ENCODE measurements at places on chromosomes 1 and 21.
A peak's percentile ranks its signal among the peaks of the same experiment; 100 is the strongest.

DNA sequence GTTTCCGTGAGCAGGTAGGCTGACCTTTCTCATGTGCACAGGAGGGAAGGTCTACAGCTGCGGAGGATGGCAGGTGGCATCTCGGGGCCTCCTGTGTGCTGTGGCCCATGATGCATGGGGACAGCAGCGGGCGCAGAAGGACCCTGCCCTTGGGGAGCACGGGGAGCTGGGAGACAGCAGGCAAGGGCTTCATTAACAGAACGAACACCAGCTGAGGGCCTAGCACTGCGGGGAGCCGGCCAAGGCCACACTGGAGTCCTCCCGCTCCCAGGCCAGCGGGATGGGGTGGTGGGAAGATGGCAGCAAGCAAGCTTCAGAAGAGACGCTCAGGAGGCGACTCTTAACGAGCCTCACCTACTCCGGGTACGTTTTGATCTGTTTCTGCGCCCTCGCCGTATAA lies 66.6 kb downstream of the SCCPDH start:
- DNase-seq = no peak

DNA sequence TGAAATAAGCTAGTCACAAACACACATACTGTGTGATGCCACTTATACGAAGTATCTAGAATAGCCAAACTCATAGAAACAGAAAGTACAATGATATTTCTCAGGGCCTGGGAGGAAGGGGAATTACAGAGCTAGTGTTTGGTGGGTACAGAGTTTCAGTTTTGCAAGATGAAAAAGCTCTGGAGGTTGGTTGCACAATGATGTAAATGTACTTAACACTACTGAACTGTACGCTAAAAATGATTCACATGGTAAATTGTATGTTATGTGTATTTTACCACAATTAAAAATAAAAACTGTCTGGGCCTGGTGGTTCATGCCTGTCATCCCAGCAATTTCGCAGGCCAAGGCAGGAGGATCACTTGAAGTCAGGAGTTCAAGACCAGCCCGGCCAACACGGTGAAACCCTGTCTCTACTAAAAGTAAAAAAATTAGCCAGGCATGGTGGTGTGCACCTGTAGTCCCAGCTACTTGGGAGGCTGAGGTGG lies 15.3 kb upstream of the FHAD1 start:
- DNase-seq = no peak

GRCh38 chr21:42747746-42748351 lies 94.4 kb downstream of the PDE9A start:
- no peak for DNase-seq

- peak; percentile 68 for DNase-seq
These were observed 2.0 kb upstream of the LIN28A start for GRCh38 chr1:26408604-26409003.

DNA sequence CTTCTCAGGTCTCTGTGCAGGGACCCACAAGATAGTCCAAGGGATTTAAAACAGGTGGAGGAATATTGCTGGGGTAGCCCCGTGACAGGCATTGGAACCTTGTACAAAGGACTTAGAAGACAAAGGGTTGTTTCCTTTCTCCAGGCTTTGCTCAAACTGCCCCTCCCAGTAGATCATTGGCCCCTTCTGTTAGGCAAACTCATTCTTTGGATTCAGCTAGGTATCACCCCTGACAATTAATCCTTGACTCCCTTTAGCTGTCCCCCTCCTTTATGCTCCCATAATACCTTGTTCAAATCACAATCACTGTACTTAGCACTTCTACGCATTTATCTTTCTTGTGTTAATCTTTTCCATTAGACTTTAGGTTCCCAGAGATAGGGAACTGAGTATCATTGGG lies 360.5 kb downstream of the KCNH1 start:
- DNase-seq = no peak

- DNase-seq = peak; percentile 28
These were observed 353.7 kb upstream of the ESRRG start for GRCh38 chr1:217076902-217077301.

DNA sequence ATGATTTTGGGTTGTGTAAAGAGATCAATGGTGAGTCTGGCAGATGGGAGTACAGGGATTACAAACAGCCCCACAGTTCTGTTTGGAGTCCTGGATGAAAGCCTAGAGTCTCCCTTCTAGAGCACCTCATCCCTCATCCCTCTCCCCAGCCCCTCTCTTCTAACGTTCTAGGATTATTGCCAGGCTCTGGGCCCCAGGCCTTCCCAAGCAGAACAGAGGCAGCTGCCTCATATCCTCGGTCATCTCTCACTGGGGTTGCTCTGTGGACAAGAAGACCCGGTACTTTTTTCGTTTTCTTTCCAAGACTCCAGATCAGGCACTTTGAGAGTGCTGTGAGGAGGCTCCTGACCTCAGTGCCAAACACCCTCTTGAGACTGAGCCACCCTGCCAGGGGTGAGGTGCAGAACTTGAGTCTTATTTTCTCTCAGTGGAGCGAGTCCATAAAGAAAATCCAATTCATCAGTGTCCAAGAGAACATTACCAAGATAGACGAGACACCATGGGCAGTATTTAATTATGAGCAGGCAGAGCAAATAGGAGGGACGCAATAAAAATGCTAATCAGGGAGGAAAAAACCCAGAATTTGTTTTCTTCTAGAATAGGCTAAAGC lies 17.1 kb upstream of the KCND3 start:
- DNase-seq = no peak

DNA sequence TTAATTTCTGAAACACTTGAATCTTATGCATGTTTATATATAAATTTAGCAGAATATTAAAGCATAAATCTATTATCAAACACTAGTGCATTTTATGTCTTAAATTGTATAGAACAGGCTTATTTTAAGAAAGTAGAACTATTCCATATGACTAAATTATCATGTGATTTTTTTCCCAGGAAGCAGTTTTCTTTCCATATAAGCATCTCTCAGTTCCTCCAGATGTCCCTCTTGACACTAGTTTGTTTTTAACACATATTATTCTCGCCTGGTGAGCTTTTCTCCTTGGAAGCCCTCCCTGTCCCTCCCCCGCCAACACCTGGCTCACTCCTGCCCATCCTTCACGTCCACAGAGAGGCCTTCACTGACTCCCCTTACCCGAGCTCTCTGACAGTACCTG lies 48.3 kb upstream of the BCAR3 start:
- DNase-seq = no peak

GRCh38 chr1:14598498-14599182 lies at the start of gene KAZN:
Gene KAZN (plus strand): TSS chr1:14598685.
- peak; percentile 55 for DNase-seq

- peak; percentile 26 for DNase-seq
These were observed 559.3 kb upstream of the USP24 start for GRCh38 chr1:55774446-55774845.

DNA sequence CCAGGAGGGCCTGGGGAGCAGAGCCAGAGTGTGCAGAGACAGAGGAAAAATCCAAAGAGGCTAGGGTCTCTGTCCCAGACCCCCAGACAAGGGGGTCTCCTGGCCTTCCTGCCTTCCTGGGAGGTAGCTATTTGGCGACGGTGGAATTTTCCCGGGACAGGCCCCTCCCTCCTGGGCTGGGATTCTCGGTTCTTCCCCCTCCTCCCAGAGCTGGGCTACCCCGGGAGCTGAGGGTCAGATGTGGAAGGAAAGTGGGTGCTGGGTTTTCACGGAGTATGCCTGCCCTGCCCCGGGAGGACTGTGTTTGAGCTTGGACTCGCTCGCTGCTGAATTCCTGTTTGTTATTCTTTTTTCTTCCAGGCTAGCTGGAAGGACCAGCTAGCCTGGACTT lies 759 bp downstream of the AMPD2 start:
- peak; percentile 77 for DNase-seq

DNA sequence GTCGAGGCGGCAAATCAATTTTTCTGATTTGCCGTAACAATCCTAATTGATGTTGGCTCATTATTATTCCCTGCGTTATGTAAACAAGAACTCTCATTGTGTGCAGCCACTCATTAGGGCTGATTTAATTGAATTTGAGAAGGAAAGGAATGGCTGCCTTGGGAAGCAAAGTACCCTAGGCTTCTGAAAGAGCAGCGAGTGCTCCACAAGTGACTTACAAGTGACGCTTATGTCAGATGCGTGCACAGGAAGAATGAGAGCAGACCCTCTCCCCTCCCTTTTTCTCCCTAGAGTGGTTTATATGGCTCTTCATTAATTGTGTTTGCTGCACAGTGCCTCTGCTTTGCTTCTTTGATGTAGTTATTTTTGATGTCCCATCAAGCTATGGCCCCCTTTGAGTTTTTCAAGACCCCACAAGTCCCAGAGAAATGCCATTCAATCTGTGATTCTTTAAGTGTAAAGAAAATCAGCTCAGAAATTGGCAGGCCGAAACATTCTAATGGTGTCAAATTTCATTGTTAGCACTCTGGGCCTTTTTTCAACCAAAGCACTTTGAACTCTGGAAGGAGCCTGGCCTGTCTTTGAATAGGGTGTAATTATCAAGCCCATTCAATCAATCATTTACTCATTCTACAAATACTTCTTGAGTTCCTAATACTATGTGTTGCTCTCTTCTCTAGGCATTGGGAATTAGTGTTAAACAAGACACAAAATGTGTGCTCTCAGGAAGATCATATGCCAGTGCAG lies 86.8 kb upstream of the VAV3 start:
- no peak for DNase-seq

DNA sequence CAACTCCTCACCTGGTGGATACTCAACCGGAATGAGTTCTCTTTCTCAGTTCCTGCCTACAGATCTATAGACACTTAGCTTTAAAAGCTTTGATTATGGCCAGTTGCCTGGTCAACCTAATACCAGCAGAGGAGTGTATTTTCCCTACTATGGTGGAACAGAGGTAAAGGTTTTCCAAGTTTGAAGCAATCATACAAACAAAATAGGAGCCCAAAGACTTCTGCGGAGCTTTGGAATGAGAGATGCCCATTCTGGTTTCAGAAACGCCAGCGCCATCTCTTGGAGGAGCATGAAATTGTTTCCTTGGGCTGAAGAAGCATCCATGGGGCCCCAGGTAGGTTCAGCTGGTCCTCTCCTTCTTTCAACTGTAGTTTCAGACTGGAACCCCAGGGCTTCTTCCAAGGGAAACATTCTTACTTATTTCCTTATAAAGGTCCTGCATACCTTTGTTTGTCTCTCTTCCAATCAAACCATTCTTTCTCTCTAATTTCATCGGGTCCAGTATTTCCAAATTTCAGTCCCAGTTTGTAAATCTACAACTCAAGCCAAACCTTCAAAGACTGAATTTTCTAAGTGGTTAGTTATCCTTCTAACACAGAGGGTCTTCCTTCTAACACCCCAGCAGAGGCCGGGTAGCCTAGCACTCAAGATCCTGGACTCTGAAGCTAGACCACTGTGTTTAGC lies 95.9 kb downstream of the KCNJ15 start:
- peak; percentile 81 for DNase-seq

DNA sequence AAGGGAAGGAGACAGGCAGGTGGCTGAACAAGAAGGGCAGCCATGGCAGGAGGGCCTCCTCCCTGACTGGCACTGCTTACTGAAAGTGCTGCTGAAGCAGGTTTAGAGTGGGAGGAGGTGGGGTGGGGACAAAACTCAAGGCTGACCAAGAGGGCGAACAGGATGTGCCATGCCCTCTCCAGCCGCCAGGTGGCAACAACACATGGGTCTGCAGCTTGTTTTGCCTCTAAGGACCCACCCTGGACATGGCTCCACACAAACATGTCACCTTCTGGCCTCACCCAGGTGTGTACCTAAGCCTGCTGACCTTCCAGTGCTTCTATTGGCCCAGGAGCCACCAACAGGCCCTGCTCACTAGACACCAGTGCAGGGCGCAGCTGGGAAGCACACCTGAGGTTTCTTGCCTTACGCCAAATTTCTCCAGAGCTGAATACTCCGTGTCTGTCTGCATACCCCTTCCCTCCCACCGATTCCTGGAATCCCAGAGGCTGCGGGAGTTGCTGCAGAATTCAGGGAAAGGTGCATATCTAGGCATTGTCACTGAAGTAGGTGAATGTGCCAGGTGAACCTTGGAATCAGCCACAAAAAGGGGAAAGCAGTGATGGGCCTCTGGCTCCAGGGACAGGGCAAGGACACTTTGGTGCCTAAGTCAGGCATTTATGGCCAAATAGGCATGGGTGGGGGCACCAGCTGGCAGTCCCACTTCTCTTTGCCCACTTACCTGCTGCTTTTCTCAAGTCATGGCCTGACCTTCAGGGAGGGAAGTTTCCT lies 5.3 kb downstream of the PSRC1 start:
- DNase-seq = peak; percentile 51

DNA sequence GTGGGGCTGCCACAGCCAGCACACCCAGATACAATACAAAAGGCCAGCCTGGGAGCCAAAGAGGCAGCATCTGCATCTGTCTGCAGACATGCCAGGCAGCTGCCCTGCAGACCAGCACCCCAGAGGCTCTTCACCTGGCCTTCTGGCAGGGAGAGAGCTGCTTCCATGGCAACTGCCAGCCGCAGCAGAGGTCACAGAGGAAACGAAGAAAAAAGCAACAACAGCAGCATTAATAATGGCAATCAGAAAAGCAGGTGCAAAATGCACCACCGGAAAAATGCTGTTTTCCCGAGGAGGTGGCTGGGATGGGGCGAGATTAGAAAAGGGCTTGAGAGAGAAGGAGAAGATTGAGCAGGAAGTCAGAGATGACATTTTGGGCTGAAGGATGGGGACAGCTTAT lies 309.5 kb downstream of the PCP4 start:
- no peak for DNase-seq

DNA sequence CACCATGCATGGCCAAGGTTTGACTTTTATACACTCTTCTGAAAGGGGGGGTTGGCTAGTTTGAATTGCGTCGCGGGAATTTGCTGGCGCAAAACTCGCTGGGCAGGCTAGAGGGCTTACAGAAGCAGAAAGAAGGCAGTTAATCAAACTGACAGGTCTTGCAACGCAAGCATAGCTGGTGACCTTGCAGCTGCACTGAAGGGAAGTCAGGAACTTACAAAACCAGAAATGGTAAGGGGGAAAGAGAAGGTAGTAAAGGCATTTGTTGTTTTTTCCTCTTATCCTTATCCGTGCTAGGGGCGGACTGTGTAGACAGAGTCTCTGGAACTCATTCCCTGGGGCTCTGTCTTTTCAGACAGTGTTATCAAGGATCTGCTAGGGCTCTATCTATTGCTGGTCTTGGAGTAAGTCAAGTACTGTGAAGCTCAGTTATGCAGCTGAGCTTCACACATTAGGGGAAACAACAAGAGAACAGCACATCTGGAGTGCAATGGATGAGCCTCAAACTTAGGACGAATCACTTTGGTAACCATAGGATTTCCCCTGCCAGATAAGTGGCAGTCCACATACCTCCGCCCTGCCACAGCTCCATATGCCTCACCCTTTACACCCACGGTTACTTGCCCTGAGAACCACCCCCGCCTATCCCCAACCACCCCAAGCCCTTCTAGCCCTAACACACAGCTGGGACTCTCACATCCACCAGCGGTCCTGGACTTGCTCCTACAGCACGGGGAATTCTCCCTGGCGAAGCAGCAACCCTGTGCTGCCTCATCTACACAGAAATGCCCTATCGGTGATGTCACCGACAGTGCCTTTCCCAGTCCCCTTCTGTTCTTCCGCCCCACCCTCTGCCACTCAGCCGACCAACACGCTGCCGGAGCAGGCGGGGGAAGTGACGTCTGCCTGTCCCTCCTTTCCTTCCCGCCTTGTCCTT lies 251.4 kb downstream of the FAM72C start:
- no peak for DNase-seq

GRCh38 chr1:31866450-31867032 lies 50.7 kb upstream of the SPOCD1 start:
- DNase-seq = no peak

GRCh38 chr1:218123968-218124367 lies 161.1 kb upstream of the RRP15 start:
- DNase-seq = no peak

Data from fibroblast of skin of right quadriceps (primary cell).